Activated CD4-positive, alpha-beta T cell treated with anti-CD3 and anti-CD28 coated beads, Interleukin-2, amount 50 U/mL, for 16 hours (primary cell): ENCODE measurements at places on chromosomes 11 and 22.

- peak; percentile 77 for DNase-seq
These were observed 6.3 kb upstream of the KCNJ5 start for GRCh38 chr11:128884703-128885338.

DNA sequence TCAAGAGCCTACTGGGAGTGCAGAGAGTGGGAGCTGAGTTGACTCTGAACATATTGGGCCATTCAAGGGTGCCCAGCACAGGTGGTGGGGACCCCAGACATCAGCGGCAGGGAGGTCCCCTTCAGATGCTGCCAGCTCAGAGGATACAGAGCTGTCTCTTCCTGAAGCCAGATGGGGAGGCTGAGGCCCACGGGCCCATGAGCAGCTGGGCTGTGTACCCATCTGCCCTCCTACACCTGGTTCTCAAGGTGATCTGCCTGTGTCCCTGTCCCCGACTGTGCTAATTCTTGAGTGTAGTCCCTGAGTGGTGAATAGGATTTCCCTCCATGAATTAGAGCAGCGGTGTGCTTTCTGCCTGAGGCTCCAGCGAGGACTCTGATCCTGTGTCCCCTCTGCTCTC is 76.3 kb downstream of the MICAL2 start:
- no peak for DNase-seq

DNA sequence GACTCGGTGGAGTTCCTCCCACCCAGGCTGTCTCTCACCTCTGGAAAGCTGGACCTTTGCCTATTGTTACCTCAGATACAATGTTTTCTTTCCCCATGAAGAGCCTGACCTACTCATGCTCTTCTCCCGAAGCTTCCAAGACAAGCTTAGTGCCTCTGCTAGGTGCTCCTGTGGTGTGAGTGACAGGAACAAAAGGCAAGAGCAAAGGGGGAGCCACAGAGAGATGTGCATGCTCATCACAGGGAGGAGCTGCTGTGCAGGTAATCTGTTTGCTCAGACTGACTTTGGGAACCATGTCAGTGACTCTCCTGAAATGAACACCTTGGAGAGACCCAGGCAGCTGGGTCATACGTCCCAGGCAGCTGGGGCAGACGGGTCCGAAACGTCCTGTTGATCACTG is 53.6 kb upstream of the VSTM5 start:
- no peak for DNase-seq

GRCh38 chr22:50688448-50688847 is 15.8 kb downstream of the SHANK3 start:
- DNase-seq, result no peak

DNA sequence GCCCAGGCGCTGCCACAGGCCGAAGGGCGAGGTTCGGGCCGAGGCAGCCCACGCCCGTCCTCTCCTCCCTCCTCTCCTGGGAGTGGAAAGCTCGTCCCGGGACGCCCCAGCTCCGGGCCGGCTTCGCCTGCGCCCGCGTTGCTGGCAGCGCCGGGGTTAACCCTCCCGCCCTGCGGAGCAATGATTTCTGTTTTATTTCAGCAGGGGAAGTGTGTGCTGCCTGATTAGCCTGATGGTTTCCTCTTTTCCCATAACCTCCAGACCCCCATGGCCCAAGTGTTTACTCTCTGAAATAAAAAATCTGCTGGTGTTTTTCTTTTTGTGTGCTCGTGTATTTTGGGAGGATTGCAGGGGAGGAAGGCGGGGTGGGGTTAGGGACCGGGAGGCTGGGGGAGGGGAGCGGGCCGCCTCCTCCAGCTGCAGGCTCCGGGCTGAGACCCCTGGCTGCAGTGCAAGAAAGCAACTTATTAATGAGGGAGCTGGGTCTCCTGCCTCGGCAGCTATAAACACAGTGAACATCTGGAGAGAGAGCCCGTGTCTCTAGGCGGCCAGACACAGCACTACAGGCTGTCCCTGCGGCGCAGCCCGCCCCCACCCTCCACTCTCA is 38.6 kb downstream of the ETS1 start:
- DNase-seq, result peak; percentile 24

GRCh38 chr11:35006389-35007128 is 90.1 kb downstream of the PDHX start:
- peak; percentile 91 for DNase-seq

- no peak for DNase-seq
These were observed 48.0 kb upstream of the CEP126 start for GRCh38 chr11:101866619-101867491.

GRCh38 chr11:119708384-119708783 is 20.6 kb downstream of the NECTIN1 start:
- DNase-seq, result no peak

GRCh38 chr11:106131998-106132397 is 54.5 kb downstream of the AASDHPPT start:
- no peak for DNase-seq

DNA sequence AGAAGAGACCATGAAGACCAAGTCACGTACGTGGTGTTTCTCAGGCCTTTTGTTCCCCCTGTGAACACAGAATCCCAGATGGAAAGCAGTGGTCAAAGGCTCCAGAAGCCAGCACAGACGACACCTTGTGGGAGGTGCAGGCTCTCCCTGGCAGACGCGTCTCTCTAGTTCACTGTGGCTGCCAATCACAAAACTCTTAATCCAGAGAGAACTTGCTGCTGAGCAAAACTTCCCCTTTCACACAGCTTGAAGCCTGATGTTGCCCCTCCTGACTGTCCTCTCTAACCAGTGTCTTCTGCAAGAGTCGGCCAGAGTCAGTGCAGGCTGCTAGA is 67.1 kb downstream of the PIWIL3 start:
- DNase-seq, result no peak

DNA sequence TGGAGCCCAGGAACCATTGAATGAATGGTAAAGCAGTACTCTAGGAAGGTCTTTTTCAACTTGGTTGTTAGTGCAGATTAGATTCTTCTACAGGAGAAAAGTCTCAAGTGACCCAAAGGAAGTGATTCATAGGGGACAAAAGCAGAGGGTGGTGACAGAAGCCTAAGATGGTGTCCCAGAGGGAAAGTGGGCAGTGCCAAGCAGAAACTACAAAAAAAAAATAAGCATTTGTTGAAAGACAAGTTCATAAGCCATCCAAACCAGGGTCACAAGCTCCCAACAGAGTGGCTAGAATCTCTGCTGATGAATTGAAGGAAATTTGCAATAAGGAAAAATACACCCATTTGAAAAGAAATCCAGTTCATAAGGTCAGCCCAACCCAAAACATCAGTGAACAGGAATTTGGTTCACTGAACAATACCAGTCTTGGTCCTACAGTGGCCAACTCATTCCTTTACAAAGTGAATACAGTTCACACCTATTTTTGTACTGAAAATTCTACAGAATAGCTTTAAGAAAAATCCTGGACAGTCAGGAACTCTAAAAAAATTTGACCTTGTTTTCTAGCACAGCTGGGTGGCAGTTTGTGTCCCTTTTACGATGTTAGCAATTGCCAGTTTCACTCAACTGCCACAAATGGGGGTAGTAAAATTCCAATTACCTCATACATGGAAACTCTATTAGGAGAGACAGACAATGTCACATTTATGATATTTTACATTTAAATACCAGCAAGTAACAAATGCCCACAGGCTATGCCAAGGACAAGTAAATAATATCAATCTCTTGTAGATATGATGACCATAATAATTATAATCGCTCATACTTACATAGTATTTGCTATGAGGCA is 21.6 kb upstream of the NUP160 start:
- DNase-seq, result no peak

DNA sequence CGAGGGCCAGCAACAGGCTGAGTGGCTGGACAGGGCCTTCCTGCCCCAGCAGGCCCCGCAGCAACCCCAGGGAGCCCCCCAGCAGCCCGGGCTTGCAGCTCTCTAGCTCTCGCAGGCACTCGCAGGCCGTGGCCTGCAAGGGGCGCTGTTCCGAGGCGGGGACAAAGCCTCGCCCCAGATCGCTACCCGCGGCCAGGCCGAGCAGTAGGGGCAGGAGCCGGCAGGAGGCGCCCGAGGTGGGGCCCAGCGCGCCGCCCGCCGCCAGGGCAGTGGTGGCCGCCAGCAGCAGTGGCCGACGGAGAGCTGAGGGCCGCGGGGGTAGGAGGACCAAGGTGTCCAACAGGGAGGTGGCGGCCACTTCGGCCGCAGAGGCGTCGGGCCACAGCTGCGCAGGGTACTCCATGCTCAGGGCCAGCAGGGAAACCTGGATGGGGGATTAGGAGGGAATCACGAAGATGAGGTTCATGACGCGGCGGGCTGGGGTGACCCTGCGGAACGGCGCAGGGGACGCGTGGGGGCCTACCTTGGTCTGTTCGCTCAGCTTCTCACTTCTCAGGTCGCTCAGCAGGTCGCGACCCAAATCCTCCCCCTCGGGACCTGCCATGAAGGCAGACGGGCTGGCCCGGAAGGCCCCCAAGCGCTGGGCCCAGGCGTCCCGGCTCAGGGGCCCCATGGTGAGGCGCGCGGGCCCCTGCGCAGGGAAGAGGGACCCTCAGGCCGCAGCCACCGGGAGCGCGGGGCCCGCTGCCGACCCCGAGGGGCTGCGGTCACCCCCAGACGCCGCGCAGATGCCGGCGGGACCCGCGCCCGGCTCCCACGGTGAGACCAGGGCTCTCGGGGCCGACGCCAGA is 632 bp downstream of the AP5B1 start:
- peak; percentile 86 for DNase-seq

DNA sequence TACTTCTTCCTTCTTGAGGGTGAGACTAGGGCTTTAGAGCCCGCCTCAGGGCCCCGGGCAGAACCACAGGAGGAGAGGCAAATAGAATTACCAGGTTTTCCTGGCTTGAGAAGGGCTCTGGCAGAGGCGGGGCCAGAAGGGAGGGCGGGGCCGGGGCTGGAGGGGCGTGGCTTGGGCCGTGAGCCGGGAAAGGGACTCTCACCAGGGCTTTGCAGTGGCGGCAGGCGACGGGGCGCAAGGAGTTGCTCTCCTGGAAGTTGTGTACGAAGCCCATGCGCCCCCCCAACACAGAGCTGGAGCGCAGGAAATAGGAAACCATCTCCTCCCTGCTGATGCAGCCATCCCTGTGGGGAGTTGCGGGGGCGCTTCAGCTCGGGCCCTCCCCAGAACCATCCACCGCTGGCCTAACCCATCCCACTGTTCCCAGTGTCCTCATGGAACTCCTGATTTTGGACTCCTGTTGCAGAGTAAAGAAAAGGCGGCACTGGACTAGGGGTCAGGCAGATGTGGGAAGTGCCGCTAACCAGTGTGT is 6.9 kb upstream of the NRXN2 start:
- no peak for DNase-seq

- DNase-seq, result peak; percentile 52
These were observed 669 bp downstream of the RPL27A start for GRCh38 chr11:8683115-8683807.

DNA sequence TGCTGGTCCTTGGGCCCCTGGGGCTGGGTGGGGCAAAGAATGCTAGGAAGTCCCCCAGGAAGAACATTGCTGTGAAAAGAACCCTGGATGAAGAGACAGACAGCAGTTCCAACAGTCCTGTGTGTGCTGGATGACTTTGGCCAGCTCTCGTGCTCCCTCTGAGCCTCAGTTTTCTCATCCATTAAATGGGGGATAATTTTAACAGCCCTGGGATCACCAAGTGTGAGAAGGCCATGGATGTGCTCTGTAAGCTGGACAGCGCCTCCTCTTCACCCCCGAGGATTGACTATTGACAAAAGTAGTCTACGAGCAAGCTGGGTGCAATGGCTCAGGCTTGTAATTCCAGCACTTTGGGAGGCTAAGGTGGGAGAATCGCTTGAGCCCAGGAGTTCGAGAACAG is 2.5 kb downstream of the LARGE2 start:
- DNase-seq, result no peak

DNA sequence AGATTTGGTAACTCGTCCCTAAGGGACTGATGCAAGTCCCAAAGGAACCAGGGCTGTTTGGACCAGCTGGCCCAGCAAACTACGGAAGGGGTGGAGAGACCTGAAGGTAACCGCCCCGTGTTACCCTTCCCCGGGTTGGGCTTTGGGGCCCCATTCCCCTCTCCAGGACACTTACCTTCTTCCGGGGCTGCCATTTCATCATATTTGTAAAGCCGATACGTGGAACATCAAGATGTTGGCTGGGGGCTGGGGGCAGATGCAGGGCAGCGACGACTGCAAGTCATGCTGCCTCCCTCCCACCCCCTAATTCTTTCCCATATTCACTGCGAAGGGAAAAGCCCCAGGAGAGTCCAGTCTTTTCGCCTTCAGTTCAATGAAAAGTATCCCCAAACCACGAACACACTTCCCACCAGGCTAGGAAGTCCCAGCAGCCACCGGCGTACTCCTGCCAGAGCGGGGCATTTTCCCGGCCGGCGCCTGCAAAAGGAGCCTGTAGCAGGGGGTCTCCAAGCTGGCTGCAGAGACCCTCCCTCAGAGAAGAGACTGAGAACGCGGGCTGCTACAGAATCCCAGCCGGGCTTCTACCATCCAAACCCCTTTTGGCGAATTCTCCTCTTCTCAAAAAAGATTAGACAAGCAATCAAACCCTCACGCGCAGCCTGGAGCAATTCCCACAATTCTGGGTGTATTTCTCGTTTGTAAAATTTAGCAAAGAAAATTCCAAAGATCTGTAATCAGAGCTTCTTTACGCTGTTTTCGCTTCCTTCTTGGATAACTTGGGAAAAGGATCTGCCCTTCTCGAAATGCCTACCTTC is 236.7 kb downstream of the TTC28 start:
- DNase-seq, result peak; percentile 21

DNA sequence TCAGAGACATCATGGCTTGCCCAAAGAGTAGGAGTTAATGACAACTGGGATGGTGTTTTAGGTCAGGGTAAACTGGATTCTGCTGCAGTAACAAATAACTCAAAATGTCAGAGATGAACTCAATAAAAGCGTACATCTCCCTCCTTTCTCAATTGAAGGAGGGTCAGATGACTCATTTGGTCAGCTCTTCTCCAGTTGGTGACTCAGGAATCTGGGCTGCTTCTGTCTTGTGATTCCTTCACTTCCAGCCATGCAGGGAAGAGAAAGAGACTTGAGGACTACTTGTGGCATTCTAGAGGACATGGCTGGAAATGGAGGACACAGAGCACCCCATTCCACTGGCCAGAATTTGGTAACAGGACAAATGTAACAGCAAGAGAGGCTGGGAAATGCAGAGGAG is 3.2 kb upstream of the SYT13 start:
- DNase-seq, result no peak

DNA sequence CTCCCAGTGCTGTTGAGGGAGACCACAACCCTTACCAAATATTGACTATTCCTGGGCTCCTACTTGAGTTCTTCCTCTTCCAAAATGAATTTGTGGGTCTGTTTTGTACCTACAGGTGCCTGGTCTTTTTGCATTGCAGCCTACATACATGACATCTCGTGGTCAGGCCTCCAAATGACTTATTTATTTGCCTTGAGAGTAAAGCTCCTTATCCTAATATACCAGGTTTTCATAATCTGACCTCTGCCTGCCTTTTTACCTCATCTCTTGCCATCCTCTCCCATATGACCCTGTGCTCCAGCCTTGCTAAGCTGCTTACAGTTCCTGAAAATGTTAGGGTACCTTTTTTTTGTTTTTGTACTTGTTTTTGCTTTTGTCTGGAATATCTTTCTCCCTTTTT is 130.4 kb downstream of the UVRAG start:
- DNase-seq, result no peak

GRCh38 chr11:20134991-20135736 is 25.1 kb downstream of the DBX1 start:
- DNase-seq, result no peak
